ENCODE measurements at places on chromosomes 16 and 17.

DNA sequence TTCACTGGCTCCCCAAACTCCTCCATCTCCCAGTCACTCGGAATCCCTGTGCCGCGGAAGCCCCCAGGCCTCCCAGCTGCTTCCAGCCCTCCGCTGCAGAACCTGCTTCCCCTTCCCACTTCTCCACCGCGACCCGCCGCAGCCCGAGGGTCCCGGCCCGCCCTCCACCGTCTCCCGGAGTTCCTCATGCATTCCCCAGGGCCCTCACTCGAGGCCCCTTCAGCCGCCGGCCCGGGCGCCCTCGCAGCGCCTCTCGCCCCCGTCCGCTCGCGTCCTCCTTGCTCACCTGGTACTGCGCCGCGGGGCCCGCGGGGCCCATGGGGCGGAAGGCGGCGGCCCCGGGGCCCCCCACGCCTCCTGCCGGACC, 329 bp downstream of the SMARCD2 start:
- DNase-seq = no peak

DNA sequence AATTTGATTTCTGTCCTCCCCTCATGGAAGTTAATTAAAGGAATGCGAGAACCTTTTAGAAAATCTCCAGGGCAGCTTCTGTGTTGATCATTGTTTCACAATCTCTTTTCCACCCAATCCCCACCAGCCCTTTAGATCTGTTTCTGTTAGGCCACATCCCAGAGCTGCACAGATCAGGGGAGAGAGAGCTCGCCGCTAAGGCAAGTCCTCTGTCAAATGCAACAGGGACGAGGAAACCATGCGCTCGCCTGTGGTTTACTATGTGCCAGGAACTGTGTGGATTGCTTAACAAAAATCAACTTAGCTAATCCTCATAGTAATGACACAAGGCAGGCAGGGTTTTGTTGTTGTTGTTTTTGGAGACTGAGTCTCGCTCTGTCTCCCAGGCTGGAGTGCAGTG, 115.4 kb downstream of the SALL1 start:
- DNase-seq = no peak

GRCh38 chr16:68395815-68396214, 52.5 kb downstream of the SMPD3 start:
- DNase-seq = no peak

DNA sequence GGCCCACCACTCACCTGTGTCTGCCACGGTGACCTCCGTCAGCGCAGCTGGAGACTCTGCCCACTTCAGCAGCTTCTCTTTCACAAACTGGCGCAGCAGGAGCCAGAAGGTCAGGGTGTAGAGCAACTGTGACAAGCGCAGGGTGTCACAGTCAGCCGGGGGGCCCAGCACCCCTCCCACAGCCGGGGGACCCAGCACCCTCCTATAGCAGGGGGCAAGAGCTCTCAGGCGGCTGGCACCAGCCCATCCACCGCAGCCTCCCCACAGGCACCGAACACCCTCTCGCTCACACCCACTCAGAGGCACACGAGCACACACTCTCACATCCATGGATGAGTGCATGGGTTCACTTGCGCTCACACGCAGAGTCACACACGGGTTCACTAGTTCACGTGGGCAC, 28.8 kb downstream of the CTU2 start:
- DNase-seq = no peak

GRCh38 chr17:48636177-48637018, 10.2 kb upstream of the HOXB9 start:
- DNase-seq = peak; percentile 30

DNA sequence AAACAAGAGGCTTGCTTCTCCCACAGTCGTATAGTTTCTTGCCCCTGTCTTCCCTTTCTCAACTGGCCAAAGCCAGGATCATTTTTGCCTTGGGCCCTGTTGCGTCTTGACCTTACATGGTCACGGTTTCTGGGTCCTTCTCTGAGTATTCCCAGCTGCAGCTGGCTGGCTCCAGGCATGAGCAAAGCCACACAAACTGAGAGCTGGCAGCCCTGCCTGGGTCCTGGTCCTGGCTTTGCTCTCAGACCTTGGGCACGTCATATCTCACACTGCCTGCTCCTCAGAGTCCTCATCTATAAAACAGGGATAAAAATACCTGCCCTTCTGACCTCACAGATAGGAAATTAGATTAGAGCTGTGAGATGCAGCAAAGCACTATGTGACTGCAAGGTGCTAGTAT, 277.6 kb downstream of the CBLN1 start:
- no peak for DNase-seq

- no peak for DNase-seq
Observed at GRCh38 chr17:80486692-80487091, 10.3 kb upstream of the NPTX1 start.
